Nucleus accumbens (tissue), 56 donors: ENCODE measurements at places on chromosomes 2 and 18.

GRCh38 chr2:234542742-234543141 is 45.9 kb upstream of the ARL4C start:
- DNase-seq: no peak

DNA sequence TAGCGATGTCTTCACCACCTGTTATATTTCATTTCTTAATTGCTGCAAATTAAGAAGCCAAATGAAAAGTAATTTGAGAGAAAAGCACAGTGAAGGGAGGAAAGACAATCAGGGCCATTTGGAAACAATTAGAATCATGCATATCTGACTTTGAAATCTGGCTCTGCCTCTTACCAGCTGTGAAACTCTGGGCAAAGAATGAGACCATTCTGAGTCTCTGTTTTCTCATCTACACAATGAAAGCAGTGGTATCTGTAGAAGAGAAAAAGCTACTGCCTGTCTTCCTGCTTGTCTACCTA is 334.5 kb upstream of the CYRIA start:
- DNase-seq: no peak

DNA sequence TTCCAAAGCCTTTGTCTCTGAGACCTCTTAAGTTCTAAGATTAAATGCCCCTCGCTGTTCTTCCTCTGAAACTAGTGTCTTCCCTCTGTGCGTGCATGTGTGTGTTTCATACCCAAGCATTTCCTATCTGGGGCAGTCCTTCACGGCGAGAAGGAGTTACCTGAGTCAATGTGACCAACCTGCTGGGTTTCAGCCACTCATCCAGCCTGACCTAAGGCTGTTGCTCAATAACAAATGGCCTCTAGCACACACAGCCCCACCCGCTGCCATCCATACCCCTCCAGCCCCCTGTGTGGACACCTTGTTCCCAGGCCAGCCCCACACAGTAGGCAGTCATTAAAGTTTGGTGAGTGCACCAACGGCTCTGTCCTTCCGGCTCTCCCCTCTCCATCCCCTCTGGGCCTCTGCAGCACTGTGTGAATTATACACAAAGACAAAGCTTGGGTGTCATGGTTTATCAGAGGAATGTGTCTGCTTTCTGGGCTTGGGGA is 53.8 kb upstream of the FOSL2 start:
- DNase-seq: no peak

- no peak for DNase-seq
These were observed 122.7 kb downstream of the GULP1 start for GRCh38 chr2:188414411-188414810.

DNA sequence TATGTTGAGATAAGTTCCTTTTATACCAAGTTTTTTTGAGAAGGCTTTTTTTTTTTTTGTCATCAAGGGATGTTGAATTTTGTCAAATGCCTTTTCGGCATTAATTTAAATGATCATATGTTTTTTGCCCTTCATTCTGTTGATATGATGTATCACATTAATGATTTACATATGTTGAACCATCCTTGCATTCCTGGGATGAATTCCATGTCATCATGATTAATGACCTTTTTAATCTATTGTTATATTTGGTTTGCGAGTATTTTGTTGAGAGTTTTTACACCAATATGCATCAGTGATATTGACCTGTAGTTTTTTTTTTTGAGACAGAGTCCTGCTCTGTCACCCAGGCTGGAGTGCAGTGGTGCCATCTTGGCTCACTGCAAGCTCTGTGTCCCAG is 585.7 kb upstream of the FANCL start:
- no peak for DNase-seq

GRCh38 chr18:58862851-58863538 is 1.7 kb upstream of the ZNF532 start:
- DNase-seq: peak; percentile 48

DNA sequence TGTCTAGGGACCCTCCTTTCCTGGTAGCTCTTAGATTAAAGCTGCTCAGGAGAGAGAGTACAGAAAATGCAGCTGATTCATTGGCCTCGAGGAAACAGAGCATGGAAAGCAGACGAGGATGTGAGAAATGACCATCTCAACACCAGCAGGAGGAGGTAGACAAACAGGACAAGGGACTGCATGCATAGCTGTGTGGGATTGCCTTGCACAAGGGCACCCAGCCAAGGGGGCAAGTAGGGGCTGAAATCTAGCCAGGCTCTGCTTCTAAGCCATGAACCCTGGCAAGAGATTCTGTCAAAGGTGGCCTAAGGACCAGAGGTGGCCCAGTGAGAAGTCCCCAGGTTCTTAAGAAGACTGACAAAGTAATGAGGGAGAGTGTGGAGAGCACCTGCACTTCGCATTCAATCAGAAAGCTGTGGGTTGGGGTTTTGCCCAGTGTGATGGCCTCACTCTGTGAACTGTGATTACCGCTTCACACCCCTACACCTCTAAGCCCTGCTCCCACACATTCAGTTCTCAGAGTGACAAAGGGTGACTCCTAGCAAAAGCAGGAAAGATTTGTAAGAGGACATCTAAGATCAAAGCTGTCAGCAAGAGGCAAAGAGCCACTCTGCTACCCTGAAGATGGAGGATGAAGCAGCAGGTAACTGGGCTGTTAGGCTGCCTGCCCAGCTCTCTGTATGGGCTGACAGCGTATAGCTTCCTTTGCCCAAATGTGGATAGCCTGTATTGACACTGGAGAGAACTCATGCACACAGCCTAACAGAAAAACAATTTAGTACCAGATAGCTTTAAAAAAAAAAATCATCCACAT is 151.3 kb upstream of the PELI1 start:
- no peak for DNase-seq

- no peak for DNase-seq
These were observed 80.8 kb downstream of the GAREM1 start for GRCh38 chr18:32389858-32390257.

GRCh38 chr2:137675584-137676327 is 288.5 kb upstream of the HNMT start:
- no peak for DNase-seq

DNA sequence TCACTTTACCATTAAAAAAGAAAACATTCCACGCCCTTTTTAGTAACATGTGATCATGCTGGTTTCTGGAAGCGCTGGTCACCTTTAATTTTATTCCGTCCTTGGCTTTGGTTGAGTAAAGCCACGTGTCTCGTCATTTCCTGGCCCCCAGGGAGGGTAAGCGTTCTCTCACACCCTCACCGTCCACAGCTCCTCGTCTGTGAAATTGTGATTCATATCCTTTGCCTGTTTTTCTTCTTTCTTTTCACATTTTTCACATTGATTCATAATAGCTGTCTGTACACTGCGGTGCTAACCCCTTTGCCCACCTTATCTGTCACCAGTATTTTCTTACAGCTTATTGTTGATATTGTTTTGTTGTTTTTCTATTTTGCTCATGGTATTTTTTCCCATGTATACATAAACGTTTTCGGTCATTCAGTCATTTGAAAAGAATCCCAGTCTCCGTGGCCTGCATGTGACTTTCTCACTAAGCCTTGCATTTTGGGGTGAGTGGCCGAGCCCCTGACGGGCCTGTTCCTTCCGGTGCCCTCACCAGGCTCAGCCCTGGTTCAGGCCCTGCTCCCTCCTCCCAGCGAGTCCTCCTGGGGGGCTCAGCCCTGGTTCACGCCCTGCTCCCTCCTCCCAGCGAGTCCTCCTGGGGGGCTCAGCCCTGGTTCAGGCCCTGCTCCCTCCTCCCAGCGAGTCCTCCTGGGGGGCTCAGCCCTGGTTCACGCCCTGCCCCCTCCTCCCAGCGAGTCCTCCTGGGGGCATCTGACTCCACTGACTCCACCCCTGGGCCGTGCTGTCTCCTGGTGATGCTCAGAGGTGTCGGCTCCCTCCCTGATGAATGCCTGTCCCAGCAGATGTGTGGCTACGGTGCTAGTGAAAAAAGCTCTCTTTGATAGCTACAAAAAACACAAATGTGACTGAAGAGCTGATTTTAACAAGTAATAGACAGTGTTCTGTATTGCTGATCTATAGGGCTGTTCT is 249.7 kb upstream of the PXDN start:
- no peak for DNase-seq

DNA sequence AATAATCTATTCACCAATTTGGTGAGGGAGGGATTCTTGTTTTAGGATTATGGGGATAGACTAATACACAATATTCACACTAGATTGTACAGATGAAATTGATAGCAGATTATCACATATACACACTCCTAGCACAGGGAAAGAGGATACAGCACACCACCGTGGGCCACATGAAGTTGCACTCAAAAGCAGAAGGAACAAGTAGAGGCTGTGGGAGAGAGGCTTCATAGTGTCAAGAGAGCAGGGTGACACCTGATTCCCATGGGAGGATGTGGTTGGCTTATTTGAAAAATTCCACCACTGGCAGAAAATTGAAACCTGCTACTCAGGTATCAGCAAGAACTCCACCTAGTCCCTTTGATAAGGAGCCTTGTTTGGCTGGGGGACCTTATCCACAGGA is 395.6 kb downstream of the SPAG16 start:
- DNase-seq: no peak

GRCh38 chr2:230924470-230925341 is at the start of gene GPR55:
Gene GPR55 (minus strand): TSS chr2:230925242. CDS start chr2:230910962, 14,280 bp downstream.
- DNase-seq: no peak

GRCh38 chr18:8808001-8808400 is 102.6 kb downstream of the MTCL1 start:
- DNase-seq: no peak

DNA sequence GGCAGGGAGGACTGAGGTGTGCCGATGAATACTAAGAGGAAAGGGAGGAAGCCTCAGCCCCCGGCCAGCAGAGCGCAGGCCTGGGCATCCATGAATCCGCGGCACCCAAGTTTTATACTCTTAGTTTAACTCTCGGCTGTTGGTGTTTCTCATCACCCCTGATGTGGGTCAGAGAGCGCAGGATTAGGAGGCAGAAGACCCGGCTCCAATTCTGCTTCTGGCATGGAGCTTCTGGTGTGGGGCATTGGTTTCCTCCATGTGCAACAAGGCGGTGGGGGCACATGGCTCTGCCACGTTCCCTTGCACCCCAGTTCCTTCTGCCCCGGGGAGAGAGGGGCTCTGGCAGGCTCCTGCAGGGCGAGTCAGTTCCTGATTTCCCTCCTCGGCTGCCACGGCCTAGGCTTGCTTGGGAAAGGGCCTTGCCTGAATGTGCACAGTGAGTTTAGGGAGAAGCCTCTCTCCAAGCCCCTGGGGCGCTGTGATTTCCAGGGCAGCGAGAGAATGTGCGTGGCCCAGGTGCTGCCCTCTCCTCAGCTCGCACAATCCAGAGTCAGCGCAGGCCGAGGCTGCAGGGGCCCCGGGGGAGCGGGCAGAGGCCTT is 36.2 kb upstream of the DNMT3A start:
- no peak for DNase-seq

DNA sequence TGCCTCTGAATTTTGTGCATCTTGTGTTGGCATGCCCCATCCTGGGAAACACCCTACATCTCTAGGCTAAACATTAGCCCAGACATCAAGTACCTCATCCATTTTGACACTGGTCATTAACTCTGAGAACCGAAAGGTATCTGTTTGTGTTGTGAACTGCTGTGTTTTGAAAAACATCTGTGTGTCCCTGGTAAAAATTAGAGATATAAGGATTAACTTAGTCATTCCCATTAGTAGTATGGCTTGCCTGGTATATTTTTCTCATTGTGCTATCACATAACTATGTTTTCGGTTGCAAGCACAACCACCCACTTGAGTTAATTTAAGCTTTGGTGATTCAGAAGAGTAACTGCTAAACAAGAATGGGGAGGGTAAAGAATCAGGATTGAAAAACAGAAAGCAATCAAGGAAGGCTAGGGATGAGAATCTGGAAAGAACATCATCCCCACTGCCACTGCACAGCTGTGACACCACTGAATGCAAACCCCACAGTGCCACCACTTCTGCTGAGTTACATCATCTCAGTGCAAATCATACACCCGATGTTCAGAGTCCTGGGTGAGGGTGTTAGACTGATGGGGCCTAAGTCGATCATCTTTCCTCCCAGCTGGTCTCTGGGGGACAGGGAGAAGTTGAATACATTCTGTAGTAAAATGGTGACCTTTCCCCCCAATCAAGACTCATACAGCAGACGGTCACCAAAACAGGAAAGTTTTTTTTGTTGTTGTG is 234.0 kb downstream of the EPHA4 start:
- no peak for DNase-seq

- no peak for DNase-seq
These were observed 19.0 kb upstream of the GALR1 start for GRCh38 chr18:77230645-77231044.

DNA sequence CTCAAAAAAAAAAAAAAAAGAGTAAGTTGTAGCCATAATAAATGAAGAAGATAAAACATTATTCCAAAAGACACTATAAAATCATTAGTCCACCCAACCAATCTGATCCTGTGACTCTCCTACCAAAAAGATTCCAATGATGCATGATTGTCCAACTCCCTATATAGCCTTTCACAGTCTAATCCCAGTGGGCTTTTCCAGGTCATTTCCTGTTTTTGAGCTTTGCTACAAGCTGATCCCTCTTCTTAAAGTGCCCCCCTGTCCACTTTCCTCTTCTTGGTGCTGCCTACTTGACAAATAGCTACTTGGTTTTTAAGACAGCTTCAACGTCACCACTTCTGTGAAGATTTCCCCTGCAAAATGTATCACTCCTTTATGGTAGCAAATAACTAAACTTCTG is 88.4 kb downstream of the SEMA4F start:
- DNase-seq: no peak

DNA sequence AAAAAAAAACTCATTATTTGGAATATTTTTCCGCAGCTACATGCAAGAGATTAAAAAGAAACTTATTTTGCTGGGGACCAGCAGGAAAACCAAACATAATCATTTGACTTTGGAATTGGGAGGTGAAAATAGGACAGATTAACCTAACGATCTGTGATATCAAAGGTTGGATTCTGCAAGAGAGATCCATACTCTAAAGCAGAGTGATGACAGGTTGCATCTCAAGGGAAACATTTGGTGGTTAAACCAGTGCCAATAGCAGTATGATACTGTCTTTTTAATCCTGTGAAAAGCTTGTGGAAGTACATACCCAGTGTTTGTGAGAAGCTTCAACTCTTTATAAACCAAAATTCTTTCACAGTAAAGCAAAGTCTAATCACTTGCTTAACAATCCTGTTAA is 5.3 kb upstream of the IKZF2 start:
- DNase-seq: no peak

DNA sequence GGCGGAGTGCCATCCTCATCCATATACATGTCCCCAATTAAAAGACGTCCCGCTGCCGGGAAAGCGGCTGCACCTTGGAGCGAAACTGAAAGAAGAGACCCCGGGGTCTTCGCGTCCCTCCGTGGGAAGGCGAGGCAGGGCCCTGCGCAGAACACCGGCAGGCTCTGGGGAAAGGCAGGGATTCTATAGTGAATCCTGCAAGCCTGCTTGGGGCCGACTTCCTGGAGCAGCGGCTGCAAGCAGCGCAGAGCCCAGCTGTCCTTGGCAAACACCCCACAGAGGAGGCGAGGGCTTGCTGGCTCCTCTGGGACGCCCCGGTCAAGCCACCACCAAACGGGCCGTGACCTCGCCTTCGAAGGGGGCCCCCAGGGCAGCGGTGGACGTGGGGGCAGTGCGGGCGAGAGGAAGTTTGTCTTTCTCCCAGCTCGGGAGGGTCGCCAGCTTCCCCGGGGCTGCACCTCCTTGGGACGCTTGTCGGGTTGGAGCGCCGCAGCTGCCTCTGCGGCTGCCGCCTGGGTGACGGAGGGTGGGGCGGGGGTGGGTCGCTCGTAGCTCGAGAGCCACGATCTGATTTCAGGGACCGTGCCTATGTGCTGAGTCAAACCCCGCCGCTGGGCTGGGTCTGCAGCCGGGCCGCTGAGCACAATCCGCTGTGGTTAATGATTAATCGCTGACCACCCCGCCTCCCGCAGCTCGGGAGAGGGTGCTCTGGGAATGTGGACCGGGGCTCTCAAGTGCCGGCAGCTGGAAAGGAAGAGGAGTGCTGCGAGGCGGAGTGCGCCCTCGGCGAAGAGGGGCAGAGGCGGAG is 486 bp upstream of the GPR39 start:
- DNase-seq: no peak
